Kidney tubule cell (primary cell): ENCODE measurements at places on chromosomes 12 and 14.
A peak's percentile ranks its signal among the peaks of the same experiment; 100 is the strongest.

DNA sequence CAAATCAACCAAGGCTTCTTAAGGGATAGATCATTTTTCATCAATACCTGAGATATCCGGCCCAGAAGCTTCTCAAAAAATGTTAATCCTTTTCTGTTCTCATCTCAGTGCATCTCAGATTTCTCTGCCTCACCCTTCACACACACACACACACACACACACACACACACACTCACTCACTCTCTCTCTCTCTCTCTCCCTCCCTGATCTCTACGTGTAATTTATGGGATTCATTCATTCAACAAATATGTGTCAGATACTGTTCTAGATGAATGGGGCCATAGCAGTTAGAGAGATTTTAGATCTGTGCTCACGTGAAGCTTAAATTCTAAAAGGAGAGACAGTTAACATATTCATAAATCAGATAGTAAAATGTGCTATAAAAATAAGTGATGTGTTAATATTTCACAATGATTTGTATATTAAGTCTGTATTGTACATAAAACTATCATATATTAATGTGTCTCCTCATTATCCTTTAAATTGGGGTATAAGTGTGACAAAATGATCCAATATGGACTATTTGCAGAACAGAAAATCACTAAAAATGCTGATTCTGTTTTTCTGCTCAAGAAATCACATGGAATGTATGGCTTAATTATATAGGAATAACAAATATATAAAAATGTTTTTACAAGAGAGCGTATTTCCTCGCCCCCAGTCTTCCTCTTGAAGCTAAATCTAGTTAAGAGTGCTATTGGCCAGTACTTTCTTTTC, 7.3 kb upstream of the FRMD6 start:
- DNase-seq: peak; percentile 51

DNA sequence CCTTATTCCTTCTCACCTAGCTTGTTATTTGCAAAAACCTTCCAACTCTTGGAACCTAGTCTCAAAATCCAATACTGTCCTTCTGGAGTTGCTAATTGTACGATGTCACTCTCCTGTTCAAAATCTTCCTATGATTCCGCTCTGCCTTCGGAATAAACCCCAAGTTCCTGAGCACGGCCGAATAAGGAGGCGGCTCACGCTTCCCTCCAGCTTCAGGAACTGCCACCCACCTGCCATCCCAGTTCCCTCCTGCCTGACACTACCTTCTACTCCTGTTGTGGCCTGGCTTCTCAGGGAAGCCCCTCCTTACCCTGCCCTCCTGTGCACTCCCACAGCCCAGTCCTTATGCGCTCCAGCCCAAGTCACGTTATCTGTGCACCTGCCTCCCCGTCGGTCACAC, 73.2 kb downstream of the SETD3 start:
- no peak for DNase-seq

DNA sequence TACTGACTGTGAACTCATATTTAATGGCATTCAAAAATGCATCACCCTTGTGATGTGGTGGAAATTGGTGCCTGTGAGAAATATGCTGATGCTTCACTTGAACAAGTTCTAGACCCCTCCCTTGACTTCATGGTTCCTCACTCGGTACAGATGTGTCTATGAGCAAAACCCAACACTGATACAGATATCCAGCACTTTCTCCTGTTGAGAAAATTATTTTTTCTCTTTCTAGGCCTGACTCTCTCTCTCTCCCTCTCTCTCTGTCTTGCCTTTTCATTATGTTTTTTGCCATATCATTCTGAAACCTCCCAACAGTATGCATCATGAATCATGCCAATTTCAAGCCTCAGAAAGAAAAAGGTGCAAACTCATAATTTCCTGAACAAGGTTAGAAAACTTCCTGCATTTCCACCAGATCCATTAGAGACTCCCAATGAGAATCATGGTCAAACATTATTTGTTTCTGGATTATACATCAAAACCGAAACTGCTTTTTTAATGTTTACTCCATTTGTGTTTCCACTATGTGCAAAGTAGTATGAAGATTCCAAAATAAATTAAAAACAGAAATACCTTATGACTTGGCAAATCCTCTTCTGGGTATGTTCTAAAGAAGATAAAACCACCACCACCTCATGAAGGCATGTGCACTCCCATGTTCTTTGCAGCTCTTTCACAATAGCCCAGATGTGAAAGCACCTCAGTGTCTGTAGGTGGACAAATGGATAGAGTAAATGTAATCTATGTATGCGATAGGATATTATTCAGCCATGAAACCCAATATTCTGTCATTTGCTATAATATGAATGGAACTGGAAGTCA, 543.6 kb downstream of the TMEM121 start:
- no peak for DNase-seq

DNA sequence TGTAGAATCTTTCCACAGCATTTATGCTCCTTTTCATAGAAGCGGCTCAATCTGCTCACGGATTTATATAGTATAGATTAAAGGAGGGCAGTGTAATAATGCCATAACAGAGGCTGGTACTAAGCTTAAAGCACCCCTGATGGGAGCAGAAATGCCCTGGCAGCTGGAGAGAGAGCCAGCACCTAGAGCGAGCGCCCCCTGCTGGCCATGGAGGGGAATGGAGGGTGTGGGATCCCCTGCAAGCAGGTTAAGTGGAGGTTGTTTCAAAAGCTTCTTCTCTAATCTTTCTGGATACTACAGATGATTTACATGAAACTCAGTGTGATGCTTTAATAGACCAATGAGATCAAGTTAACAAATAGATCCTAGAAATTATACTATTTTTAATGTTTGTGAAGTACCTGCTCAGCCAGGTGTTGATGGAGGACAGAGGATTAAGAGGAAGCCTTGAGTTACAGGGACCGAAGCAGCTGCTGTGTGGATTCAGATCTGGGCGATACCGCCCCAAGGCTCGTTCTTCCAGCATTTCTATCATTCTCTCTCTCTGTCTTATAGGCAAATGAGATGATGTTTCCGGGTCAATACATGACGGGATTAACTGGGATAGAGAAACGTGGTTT, 1519.3 kb upstream of the TMEM132C start:
- DNase-seq: peak; percentile 36

GRCh38 chr12:111209811-111210210, 159.1 kb downstream of the PHETA1 start:
- DNase-seq: no peak

DNA sequence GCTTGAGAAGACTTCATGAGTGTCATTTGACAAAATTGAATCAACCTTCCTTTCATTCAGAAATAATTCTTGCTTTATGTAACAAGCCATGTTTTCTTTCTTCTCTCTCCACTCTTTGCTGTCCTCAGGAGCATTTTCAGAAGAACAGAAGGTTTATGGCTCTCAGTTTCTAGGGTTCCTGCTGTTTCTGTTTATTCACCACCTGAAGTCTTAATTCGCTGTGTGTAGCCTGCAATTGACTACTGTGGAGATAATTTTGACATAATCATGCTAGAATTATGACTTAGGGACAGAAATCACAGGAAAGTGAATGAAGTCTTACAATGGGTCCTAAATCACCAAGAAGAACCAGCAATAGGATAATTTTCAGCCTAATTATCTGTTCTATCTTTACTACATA, 7.2 kb upstream of the PLEKHG7 start:
- no peak for DNase-seq

DNA sequence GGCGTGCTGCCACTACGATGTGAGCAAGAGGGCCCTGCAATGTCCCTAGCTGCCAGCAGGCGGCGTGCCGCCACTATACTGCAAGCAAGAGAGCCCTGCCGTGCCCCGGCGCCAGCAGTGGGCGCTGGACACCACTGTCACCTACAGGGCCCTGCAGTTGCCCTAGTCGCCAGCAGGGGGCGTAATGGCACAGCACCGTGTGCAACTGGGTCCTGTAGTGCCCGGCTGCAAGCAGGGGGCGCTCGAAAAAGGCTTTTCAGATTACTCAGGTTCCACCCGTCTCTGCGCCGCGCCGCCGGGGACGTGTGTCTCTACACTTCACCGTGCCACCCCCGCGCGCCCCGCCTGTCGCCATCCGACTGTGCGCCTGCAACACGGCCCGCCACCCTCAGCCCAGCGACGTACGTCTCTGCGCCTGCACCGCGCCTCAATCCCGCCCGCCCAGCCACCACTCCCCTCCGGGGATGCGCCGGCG, 1356.9 kb downstream of the TMEM121 start:
- DNase-seq: no peak

DNA sequence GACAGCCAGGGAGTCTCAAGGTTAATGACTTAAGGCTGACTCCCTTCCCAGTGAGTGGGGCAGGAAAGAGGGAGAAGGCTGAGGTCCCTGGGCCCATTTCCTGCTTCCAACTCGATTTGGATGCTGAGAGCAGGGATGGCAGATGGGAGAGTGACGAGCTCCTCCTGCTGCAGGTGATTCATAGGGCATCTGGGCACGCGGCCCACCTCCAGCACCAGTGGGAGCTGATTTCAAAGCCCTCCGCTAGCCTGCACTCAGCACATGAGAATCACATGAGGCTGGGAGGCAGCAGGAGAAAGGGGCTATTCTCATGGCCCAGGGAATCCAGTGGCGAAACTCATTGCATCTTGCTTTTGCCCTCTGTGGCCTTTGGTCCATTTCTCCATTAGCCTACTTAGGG, 90.8 kb downstream of the SSPN start:
- no peak for DNase-seq

DNA sequence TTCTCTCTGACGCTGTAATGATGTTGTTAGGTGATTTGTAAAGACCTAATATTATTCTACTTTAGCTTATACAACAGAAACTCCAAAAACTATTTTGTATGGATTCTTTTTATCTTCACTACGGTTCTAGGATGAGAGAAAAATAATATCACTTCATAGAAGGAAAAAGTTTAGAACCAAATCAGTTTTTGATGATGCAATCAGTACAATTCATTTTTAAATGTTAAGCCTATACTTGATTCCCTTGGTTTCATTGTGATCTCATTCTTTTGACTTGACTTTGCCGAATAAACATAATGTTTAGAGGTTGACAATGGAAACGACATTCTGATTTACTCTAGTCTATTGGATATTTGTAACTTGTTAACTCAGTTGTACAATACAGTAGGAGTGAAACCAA, 24.6 kb upstream of the ERGIC2 start:
- no peak for DNase-seq

GRCh38 chr12:50362671-50363070, 33.7 kb downstream of the FAM186A start:
- no peak for DNase-seq

DNA sequence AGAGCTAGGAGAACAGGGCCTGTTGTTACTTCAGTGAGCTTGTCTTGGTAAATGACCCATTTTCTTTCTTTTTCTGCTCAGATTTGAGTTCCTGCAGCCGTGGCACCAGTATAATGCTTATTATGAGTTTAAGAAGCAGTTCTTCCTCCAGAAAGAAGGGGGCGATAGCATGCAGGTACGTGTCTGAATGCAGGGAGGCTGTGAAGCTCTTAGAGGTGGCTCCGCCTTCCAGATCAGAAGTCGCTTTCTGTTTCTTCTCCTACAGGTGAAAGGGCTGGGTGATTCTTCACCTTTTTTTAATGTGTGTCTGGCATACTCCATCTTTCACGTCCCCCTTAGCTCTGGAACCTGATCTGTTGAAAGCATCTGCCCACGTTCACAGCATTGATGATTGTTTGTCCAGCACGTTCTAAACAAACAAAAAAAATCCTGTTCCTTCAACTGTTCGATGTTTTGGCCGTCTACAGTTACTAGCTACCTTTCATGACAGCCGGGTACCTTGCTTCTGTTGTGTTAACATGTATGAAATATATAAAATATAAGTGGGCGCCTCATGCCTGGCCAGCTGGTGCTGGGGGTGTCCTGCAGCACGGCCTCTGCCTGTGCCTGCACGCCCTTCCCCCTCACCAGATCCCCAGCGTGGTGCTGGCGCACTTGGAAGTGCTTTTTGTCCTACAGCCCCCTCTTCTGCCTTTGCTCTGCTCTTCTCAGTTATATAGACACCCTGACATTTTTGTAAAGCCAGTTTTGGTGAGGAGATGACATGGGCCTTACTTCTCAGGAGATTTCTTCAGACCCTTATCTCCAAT, 44.6 kb downstream of the SFSWAP start:
- DNase-seq: peak; percentile 42

DNA sequence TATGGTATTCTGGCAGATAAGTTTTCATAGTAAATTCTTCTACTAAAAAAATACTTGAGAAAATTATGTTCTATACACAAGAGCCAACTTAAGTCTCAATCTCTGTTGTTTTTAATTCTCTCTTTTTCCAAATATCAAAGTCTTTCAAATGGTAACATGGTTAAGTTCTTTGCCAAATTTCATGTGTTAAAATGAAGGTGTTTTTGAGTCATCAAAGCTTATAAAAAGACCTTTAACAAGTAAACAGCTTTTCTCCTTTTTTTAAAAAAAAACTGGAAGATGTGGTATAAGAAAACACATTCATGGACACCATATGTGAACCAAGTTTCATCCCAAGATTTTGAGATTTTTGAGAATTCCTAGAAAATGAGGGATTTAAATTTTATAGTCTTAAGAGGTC, 111.3 kb downstream of the FOXG1 start:
- no peak for DNase-seq

DNA sequence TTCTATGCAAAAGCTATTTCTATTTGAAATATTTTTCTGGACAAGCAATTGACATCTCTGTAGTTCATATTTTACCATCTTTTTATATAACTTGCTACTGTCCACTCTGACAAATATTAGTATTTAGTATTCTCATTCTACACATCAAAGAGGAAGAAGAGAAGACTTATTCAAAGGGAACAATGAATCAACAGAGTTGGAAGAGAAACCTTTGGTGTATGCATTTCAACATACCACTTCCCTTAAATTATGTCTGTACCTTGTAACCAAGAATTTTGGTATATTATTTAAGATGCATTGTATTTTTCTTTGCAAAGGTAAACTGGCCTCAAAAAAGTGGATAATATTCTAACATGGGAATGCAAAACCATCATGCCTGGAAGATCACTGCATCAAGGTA, 72.1 kb upstream of the DUSP6 start:
- no peak for DNase-seq

DNA sequence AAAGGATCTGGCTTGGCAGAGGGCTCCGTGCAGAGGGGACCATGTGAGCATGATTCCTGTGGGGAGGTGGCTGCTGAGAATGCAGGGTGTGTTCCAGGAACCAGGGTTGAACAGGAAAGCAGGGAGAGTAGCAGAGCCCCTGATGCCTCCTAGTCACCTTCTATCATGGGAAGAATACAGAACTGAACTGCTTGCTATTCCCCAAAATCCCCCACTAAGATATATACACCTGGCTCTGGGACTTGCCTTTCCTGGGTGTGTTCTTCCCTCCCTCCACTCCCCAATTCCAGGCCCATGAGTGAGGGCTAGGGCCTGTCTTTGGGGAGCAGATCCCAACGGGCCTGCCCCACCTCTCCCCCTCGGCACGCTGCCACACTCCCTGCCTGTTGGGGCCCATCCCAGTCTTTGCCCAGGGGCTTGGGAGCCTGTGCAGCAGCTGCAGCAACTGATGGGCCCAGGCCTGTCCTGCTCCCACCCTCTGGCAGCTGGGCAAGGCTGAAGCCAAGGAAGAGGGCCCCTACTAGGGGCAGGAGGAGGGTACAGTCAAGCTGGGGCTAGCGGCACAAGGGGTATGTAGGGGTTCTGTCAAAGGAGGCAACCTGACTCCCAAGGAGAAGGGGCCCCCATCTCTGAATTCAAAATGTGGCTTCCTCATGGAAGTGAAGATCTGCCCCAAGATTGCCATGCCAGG, 3.2 kb downstream of the AJUBA start:
- DNase-seq: peak; percentile 63
